ENCODE measurements at places on chromosomes 12 and 14.

GRCh38 chr14:99352688-99353280, 80.8 kb upstream of the BCL11B start:
- no peak for DNase-seq

GRCh38 chr12:57243521-57244311, 7.3 kb downstream of the STAC3 start:
- peak; percentile 85 for DNase-seq

DNA sequence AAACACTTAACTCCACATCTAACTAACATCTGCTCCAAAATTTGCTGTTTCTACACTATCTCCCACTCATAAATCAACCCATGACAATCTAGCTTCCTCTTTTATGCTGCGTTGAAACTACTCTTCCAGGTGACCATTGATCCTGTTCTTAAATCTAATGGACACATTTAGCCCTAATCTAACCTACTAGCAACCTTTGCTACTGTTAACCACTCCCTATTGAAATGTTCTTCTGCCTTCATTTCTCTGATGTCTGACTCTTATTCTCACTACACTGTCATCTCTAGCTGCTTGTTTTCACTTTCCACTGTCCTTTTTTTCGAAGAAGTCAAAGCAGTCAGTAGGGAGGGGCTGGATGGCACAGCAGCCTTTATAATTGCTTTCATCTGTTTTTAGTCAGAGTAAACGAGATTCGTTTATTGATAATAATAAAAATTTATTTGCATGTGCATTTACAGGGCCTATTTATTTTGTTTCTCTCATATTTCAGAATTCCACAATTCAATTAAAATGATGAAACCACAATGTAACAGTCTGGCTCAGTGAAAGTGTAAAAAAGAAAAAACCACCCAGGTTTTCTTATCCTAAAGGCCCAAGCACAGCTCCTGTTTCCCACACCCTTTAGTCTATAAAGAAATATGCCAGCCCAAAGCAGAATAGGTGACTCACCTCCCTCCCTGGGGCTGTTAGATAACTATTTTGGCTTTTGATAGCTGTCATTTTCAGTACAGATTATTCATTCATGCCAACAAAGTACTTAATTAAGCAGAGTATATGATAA, 44.9 kb downstream of the ATP2B1 start:
- peak; percentile 31 for DNase-seq

- DNase-seq, result no peak
These were observed 74.7 kb downstream of the DIO3 start for GRCh38 chr14:101635749-101636560.

GRCh38 chr12:19436931-19437330, 2.4 kb upstream of the AEBP2 start:
- DNase-seq, result no peak
